ENCODE measurements at places on chromosomes 4 and X.

DNA sequence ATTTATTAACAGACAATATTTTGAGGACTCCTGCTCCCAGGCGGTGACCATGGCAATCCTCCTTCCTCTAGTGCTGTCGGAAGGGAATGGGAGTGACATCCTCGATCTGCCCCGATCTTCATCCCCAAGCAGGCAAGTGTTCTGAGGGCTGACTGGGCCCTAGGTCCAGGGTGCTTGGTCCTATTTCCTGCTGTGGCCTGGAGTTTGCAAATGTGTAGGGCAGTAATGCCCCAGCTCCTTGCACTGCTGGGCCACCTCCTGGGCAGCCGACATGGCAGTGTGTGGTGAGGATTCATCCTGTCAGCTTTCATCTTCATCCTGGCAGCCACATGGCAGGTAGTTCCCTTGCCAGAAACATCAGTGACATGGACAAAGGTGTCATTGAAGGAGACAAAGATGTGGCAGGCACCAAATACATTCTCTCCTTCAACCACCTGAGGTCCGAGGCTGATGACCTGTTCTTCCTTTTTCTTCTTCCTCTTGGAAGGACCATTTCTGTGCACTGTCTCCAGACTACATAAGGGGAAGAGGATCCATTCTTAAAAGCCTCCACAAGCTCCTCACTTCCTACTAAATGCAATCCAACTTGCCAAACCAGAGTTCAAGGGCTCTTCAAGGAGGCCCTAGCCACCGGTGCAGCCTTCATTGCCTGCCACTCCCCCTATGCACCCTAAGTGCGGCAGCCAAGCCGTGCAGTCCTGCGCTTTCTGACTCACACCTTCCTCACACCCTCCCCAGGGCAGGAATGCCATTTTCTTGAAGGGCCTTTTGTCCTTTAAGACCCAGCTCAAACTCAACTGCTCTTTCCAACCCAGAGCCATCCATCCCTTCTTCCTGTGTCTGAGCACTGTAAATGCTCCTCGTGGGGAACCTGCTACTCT lies 65.7 kb downstream of the TMEM154 start:
- no peak for DNase-seq

DNA sequence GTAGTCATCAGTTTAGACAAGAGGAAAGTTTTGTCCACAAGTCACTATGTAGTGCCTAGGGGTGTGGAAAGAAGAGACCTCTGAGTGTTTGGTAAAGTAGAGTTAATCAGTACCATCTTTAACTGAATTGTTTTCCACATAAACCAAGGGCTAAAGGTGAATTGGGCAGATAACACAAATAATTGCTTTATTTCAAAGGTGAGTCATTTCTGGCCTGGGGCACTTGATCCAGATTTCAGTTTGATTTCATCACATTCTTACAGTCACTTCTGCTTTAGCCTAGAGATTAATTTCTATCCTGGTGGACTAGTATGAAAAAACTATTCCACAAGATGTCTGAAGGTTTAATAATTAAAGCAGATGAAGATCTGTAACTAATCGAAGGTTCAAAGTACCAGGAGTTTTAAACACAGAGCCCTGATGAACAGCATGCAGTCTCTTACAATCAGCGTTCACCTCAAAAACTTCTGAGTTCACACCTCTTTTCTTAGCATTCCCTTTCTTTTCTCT lies 74.5 kb upstream of the BOD1L1 start:
- no peak for DNase-seq

- DNase-seq = no peak
Measured at GRCh38 chr4:8319731-8320385, 50.3 kb downstream of the HTRA3 start.

DNA sequence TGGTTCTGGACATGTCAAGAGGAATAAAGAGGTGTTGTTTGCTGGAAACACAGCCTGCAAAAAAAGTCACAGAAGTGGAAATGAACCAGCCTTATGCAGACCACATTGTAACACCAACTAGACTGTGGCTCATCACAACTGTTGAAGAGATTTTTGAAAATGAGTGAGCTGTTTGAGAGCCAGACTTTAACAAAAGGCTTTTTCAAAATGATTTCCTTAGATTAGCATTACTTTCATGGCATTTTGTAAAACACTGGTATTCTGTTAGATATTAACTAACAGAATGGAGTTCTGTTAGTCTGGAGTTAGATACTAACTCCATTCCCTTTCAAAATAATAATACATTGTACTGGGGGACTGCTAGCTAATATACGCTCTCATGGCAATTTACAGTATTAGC lies 60.6 kb upstream of the GABRA2 start:
- DNase-seq = no peak

DNA sequence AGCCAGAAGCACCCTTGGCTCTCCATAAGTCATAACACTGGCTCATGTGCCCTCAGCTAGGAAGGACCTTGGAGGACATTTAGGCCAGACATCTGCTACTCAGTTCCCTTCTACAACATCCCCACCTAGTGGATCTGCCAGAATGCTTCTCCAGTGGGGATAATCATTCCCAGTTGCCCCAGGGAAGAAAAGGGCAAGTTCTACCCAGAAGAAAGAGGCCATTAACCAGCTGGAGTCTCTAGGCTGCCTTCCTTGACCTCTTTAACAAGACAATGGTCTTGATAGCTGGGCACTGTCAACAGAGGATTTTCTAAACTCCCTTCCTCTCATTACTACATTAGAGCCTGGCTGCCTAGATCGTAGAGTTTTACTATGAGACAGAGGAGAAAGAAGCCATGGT lies 42.0 kb downstream of the LGI2 start:
- peak; percentile 6 for DNase-seq

DNA sequence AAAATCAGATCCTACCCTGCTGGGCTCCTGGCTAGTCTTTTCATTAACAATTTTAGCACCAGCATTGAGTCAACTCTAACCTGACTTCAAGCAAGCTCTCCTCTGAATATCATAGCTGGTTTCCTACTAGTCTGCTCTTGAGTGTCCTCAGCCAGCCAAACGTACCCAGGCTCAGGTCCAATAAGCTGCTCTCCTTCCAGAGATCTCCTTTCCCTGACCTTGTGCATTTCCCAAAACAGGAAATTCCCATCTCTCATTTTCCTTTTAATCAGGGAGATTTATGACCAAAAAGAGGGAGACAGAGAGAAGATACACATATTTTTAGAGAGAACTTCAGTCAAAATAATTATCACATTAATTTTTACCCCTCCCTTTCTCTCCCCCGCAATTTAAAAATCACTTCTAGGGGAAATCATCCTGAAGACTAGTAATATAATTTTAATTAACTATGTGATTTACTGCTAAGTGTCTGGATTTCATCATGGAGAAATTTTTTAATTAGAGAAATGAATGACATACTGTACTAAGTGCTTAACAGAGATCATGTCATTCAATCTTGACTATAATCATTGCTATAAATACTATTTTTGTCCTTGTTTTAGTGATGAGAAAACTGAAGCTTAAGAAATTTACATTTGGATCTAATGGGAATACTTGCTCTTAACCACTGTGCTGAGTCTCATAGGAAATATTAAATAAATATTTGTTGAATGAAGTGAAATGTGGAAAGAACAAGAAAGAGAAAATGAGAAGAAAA lies 421.7 kb upstream of the INTU start:
- no peak for DNase-seq

DNA sequence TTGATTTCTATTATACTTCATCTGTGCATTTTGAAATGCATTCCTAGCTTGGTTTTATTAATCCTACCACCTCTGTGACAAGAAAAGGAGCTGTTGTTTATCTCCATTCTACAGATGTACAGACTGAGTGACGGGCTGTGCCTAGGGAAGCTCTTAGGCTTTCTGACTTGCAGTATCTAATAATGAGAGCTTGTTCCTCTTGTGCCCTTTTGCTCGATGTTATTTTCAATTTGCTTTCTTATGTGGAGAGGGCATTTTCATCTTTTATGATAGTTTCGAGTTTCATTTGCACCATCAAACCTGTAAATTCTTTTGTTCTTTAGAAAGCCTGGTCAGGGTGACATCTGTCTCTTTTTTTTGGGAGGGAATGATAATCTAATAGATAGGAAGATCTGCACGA lies 256.5 kb downstream of the C4orf33 start:
- DNase-seq = no peak

DNA sequence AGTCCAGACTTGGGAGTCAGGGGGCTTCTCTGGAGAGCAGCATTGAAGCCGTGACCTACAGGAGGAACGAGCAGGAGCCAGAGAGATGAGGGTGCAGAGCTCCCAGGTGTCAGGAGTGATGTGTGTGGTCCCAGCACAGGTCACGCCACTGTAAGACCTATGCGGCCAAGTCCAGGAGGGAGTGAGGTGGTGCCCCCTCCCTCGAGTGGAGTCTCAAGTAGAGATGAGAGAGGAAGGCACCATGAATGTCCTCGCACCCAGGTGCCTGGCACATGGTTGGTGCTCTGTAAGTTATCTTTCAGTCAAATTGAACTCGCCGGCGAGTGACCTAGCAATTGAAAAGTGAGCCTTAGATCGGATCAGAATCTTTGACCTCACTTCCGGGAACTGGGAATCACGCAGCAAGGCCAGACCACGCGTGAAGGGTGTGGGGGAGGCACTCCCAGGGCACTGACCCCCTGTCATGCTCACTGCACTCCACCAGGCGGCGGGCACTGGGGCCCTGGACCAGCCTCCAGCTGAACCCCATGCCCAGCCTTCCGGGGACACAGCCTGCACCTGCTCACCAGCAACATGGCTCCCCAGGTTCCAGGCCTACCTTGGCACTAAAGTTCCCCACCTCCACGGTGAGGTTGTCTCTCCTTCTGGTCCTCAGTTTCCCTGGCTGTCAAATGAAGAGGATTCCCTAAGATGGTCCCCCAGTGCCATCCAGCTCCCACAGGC lies 127.4 kb downstream of the HMX1 start:
- DNase-seq = no peak

- DNase-seq = no peak
Measured at GRCh38 chr4:176453658-176454057, 133.9 kb downstream of the SPCS3 start.

DNA sequence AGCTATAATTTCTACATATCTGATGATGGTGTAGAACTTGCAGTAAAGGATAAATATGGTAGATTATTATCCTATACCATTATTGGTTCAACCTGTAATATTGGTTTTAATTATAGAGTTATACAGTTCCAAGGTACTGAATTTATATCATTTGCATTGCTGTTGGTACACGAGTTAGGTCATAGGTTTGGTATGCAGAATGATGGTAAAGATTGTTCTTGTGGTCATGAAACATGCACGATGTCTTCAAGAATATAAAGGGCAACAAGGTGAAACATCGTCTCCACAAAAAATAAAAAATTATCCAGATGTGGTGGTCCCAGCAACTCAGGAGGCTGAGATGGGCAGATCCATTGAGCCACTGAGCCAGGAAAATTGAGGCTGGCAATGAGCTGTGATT lies 99.6 kb downstream of the ADAM29 start:
- no peak for DNase-seq

DNA sequence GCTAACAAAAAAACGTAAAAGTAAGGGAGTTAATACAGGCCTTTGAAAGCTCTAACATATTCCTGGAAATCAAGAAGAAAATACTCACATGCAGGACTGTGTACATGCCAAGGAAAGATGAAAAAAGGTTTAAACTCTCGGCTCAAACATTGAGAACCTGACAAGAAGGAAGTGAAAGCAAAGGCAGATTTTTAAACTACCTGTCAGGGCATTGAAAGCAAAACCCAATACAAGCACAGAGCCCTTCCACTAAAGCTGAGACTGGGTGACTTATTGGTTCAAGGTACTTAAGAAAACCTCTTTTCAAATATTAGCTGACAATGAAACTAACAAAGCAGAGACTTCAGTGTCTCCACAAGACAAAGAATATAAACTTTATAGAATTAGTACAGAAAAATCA lies 313.0 kb upstream of the GRID2 start:
- DNase-seq = no peak

DNA sequence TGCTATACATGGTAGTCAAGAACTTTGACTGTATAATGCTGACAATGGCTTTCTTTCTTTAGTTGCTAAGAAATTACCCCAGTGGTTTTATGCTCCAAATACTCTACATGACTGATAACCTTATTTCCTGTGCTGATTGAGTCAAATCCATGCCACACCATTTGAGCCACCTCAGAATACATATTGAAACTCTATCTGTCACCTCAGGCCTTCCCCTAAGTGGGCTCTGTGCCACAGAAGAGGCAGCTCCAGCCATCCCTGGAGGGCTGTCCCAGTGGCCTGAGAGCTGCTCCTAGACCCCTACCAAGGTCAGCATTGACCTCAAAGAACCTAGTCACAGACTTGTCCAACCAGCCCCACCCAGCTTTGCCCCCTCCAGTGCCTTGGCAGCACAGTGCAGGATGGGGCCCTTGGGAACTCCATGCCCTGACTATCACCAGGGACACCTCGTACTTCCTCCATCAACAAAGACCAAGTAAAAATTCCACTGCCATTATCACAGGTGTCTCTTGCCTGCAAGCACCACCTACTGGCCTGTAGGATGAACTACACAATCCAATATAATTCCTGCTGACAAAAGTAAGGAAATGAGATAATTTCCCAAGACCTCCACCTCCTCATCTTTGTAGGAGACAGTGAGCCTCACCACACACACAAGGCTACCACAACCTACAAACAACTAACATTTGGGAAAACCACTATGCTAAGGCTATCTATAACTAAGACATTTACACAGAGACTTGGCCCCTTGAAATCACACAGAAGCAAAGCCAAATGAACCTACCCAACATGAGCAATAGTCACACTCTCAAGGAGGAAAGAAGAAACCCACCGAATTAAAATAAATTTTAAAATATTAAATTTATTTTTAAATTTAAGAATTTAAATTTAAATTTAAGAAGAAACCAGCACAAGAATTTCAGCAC lies 239.9 kb downstream of the NKX6-1 start:
- peak; percentile 31 for DNase-seq

- no peak for DNase-seq
Measured at GRCh38 chrX:103910430-103910829, 52.0 kb upstream of the TMSB15B start.

GRCh38 chrX:93332329-93332728 lies 341.0 kb downstream of the NAP1L3 start:
- no peak for DNase-seq

- DNase-seq = no peak
Measured at GRCh38 chr4:90876296-90876695, 749.1 kb downstream of the CCSER1 start.

GRCh38 chr4:85028910-85029309 lies 62.4 kb upstream of the WDFY3 start:
- no peak for DNase-seq

- DNase-seq = no peak
Measured at GRCh38 chr4:163663454-163664225, 169.2 kb downstream of the TMA16 start.

DNA sequence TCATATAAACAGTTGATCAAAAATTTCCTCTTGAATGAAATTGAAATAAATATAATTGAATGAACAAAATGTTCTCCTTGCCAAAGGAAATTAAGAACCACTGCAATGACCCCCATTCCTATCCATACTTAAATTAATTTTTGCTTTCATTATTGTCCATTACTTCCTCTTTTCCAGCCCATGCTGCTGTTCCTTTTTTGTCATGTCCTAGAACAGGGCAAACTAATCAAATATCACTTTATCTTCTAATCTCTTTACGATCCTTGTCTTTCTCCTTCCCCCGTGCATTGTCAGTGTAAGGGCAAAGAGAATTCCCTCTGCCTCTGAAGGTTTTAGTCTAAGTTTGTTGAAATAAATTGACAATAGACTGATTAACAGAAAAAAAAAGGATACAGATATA lies 203.0 kb downstream of the CENPC start:
- no peak for DNase-seq

All from hematopoietic multipotent progenitor cell treated with erythropoietin and hydrocortisone succinate and interleukin-3 and kit ligand, for 8 days (in vitro differentiated cells).